NCI-H2081 (cell line): ENCODE measurements at places on chromosomes 7 and 10.

DNA sequence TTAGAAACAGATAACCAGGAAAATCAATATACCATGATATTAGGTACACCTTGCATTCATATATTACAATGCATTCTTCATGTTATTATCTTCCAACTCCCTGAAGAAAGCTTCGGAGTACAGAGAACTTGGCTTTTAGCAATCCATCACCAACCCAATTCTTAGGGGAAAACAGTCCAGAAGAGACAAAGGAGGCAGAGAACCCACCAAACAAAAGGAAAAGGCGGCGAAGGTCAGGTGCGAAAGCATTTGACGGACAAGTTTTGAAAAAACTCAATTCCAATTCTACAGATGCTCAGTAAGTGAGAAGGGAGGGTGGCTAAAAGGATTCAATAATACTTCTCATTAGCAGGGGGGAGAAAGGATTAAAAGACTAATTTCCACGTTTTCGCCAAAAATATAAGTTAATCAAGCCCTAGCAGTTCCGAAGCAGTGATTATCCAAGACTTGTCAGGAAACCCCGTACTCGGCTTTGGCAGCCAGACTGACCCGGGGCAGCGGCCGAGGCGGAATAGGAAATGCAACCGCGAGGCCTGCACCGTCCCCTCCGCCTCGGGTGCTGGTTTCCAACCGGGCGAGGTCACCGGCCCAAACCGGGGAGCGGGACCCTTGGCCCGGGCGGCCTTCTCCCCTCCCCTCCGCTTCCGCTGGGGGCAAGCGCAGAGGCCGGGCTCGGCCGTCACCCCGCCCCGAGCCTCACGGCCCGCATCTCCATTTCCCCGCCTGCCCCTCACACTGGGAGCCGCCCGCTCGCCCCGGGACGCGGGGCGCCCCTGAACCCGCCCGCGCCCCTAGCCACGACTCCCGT, 747 bp downstream of the GDI2 start:
- peak; percentile 2 for DNase-seq

GRCh38 chr10:129030996-129031843, 435.8 kb upstream of the MGMT start:
- DNase-seq = no peak

DNA sequence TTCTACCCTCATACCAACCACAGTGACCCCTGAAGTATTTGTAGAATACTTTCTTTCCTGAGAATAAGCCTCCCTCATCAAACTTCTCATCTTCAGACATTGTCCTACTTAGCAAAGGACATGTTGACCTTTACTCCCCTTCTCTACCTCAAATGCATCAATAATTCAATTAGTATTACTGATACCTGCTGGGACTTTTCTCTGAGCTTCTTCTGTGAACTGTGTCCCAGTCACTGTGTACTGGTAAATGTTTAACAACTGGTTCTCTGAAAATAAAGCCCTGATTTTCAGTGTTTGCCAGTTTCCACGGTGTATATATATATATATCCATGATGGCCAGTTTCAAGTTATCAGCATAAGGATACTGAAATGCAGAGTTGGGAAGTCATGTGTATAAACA, 12.2 kb downstream of the PANK1 start:
- DNase-seq = no peak

- DNase-seq = no peak
Measured at GRCh38 chr10:89351780-89352597, 24.2 kb downstream of the IFIT3 start.

- DNase-seq = peak; percentile 56
Measured at GRCh38 chr7:150405584-150406311, 26.6 kb downstream of the ZNF775 start.

GRCh38 chr7:70298780-70299471, 700.7 kb downstream of the AUTS2 start:
- no peak for DNase-seq

GRCh38 chr10:103452506-103453230, 498 bp upstream of the CALHM2 start:
- no peak for DNase-seq

- DNase-seq = no peak
Measured at GRCh38 chr10:29567003-29567402, 67.8 kb downstream of the SVIL start.

DNA sequence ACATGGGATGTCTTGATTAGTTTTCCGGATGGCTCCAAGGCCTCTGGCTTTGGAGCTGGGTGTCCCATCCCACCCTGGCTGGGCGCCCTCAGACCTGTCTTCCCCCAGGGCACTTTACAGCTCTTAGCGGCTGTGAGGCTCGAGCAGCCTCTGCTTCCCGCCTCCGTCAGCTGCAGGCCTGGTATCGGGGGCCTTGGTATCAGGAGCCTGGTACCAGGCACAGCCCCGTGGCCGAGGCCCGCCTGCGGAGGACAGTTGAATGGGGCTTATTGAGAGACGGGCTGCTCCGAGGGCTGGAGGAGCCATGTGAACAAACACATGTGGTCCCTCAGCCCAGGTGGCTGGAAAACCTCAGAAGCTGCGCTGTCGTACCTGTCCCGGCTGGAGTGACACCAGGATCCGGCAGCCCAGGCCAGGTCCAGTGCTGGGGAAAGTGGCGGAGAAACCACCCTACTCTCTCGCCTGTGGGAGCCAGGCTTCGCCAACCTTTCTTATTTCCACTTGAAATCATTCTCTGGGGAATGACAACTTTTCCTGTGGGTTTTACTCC, 23.9 kb upstream of the AP5Z1 start:
- DNase-seq = no peak

DNA sequence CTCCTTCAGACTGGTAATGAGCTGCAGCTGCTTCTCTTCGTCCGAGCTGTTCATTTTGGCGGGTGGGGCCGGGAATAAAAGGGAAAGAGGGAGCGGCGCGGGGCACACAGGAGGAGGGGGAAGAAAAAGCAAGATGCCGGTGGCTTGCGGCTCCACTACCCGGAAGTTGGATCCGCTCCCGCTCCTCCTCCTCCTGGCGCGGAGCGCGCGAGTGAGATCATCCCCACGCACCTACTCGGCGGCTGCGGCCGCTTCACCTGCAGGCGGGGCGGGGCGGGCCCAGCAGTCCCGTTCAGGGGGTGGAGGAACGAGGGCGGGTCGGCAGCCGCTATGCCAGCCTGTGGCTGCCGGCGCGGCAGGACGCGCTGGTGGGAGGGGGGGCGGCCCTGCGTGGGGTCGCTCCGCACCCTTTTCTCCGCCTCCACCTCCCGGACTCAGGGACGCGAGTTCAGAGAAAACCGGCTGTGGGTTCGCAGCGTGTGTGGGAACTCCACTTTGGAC, at the start of gene SHTN1:
TSS of gene SHTN1 (minus strand) at position 162 of the 501 bp plus-strand sequence. CDS start at position 54, 108 bp downstream.
- DNase-seq = peak; percentile 90

DNA sequence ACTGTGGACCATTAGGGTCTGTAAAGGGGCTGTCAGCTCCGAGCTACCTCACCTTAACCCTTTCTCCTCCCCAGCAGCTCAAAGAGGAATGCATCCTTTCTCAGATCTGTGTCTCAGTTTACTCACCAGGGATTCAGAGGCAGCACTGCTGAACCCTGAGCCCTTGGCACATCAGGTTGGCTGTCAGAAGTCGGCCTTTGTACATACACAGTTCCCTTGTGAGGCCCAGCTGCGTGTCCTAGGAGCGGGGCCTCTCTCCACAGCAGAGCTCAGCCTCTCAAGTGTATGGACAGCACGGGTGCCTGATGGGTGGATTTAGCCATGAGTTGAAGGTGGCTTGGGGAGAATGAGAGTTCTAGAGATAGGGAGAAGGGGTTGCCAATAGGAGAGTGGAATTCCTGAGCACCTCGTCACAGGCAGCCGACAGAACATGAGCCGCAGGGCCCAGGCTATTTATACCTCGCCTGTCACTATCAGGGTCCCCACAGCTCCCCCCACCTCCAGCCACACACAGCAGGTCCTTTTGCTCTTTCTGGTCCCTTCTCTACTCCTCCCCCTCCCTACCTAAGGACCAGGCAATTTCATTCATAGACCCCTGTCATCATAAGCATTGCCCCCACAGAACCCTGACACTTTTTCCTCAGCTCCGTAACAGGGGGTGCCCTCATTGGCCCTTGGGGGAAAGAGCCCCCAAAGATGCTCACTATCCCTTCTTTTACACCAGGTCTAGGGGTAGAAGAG, 2.1 kb upstream of the FLNC start:
- no peak for DNase-seq

DNA sequence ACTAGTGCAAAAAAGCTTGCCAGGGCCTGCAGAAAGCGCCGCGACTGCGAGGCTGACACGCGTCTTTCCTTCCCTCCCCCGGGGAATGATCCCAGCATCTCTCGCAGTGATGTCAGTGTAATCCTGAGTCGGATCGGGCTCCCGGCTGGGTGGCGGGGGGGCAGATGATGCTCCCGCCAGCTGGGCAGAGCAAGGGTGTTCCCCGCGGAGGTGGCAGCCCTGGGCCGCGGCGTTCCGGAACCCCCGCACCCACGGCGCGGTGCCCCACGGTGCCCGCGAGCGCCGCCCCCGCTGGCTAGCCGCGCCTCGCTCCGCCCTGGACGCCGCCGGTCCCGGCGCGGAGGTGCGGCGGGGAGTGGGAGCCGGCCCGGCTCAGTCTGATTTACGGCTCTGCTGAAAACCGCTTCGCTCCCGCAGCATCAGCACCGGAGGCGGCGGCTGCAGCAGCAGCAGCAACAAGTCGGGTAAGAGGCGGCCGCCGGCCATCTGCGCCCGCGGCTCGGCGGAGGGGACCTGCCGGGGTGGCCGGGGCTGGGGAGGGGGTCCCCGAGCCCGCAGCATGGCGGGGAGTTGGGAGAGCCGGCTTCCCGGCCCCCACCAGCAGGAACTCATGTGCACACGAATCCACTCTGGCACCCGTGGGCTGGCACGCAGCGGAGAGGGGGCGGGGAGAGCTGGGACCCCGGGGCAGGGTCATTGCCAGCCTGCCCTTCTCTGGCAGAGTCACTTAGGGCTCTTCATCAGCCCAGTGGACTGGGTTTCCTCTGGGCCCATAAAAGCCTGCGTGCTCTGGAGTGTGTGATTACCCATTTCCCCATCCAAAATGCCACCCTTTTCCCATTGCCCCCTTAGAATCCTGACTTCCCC, at the start of gene ZNF365:
TSS of gene ZNF365 (plus strand) at position 375 of the 867 bp plus-strand sequence. CDS start 1,825 bp downstream, outside the sequence.
- peak; percentile 12 for DNase-seq

DNA sequence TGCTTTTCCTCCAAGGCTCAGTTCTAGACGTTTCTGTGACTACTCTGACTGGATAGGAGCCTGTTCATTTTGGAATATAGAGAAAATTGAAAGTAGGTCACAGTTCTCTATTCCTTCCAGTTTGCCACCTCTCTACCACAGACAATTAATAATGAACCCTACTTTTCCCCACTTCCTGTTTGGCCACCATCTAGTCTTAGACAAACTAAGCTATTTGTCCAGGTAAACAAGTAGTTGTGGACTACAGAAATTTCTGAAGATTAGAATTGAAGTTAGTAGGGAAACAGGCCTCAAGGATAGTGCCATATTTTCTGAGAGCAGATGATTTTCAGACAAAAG, 87.0 kb downstream of the AUTS2 start:
- no peak for DNase-seq
